ENCODE measurements at places on chromosomes 2 and 18.

- DNase-seq, result no peak
Observed at GRCh38 chr2:240233885-240234502, 93.5 kb upstream of the OTOS start.

DNA sequence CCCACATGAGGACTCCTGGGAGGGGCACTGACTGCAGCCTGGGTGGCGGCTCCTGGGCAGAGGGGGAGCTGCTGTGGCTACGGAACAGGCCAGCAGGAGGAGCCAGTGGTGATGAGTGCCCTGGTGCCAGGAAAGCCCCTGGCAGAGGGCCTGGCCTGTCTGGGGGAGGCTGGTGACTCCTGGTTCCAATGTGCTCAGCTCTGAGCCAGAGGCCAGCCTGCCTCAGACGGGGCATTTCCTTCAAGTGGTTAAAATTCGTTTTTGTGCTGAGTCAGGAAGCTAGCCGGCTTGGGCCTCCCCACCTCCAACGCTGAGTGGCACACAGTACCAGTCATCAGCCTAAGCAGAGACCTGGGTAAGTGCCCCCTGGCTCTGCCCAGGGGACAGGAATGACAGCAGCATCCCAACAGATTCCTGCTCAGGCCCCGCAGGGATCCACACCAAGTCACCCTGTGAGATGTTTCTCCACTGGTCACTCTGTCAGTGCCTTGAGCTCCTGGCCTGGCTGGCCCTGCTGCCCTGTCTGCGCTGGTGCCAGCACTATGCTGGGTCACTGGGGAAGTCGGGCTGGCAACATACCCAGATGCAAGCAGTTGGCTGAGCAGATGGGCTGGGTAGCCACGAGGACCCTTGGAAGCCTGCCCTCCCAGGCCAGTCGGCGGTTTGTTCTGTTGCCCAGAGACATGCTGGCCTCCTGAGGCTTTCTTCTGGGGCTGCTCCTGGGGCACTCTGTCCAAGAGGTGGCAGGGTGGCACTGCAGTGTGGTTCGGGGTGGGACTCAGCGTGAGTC, 7.1 kb upstream of the KLF11 start:
- no peak for DNase-seq

GRCh38 chr2:119468154-119468955, 36.7 kb downstream of the TMEM37 start:
- DNase-seq, result peak; percentile 37

GRCh38 chr18:48116873-48117630, 186.6 kb upstream of the SMAD2 start:
- no peak for DNase-seq

DNA sequence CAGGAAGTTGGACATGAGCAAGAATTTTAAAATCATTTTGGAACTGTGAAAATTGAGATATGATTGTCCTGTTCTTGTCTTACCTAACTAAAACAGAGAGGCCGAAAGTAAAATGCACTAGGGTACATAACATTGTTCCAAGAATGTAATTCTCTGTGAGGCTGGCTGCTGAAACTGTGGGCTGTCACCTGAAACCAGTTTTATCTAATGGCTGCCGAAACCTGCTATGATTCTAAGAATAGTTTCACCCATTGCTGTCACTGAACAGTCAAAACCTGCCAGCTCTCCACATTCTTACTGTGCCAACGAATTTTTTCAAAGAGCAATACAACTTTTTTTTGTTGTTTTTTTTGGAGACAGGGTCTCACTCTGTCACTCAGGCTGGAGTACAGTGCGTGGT, 119.3 kb upstream of the ZSWIM2 start:
- no peak for DNase-seq
